Dermis blood vessel endothelial cell (primary cell): ENCODE measurements at places on chromosomes 5 and 9. TPM values are rescaled to one million over a fixed set of nuclear protein-coding genes. Genes with fewer than 3 reads are reported as not detected.

PCDHGB4 gene
- 11.3 and 14.5 TPM in 2 replicates for total RNA-seq

DNA sequence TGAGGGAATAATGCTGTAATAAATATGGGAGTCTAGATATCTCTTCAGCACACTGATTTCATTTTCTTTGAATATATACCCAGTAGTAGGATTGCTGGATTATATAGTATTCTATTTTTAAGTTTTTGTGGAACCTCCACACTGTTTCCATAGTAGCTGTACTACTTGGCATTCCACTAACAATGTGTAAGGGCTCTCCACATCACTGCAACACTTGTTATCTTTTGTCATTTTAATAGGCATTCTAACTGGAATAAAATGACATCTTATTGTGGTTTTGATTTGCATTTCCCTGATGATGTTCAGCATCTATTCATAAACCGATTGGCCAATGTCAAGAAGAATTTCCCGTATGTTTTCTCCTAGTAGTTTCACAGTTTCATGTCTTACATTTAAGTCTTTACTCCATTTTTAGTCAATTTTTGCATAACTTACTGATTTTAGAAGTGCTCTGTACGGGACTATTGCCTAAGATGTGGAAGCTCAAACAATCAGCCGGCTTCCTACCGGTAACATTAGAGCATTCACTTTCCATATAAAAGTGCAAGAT is 1078.8 kb downstream of the TAF11L14 start:
- DNase-seq = no peak

- no peak for DNase-seq
Observed at GRCh38 chr5:36070687-36071571, 4.2 kb upstream of the UGT3A2 start.

ANKRD34B gene
- not detected in 2 replicates for total RNA-seq

GRCh38 chr5:115389799-115390382 is 93.4 kb upstream of the CCDC112 start:
- no peak for DNase-seq

LMX1B gene
- total RNA-seq = not detected in 2 replicates

GRCh38 chr5:145772466-145772865 is 62.7 kb downstream of the PRELID2 start:
- DNase-seq = no peak

GRCh38 chr5:92378966-92379611 is 996.0 kb upstream of the ARRDC3 start:
- DNase-seq = peak; percentile 49

DNA sequence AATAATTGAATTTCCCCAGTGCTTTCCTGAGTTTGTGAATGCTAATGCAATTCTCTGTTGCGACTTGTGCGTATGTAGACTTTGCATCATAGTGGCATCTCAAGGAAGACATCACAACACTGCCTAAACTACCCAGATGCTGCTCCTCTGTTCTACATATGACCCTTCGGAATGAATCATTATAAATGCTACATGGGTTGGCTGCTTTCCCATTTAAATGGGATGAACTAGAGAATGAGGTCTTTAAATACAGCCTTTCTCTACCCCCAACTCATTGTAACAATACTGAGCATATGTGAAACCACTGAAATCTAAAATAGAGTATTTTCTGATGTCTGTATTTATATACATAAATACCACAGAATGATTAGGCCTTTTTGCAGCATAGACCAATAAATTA is 136.6 kb upstream of the ICE1 start:
- DNase-seq = no peak

GRCh38 chr9:21121079-21121478 is 20.6 kb downstream of the IFNW1 start:
- DNase-seq = no peak

DNA sequence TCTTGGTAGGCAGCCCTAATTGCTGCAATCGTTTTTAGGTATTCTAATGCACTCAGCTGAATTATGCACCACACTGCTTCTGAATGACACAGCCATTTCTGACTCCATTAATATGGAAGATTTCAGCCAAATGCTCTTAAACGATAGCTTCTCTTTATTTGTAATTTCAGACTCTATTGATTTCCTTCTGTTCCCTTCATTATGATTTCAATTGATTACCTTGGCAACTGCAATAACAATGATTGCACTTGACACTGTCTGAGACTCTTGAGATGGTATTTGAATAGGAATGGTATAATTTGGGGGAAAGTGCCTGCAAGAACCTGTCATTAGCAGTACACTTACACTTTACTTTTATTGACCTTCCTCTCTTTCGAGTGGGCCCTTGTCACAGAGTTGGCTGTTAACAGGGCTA is 296.1 kb upstream of the DMAC1 start:
- DNase-seq = no peak

GRCh38 chr5:115785381-115786065 is 30.9 kb downstream of the CDO1 start:
- no peak for DNase-seq

- DNase-seq = no peak
Observed at GRCh38 chr9:133304477-133305377, 29.7 kb upstream of the ABO start.

DNA sequence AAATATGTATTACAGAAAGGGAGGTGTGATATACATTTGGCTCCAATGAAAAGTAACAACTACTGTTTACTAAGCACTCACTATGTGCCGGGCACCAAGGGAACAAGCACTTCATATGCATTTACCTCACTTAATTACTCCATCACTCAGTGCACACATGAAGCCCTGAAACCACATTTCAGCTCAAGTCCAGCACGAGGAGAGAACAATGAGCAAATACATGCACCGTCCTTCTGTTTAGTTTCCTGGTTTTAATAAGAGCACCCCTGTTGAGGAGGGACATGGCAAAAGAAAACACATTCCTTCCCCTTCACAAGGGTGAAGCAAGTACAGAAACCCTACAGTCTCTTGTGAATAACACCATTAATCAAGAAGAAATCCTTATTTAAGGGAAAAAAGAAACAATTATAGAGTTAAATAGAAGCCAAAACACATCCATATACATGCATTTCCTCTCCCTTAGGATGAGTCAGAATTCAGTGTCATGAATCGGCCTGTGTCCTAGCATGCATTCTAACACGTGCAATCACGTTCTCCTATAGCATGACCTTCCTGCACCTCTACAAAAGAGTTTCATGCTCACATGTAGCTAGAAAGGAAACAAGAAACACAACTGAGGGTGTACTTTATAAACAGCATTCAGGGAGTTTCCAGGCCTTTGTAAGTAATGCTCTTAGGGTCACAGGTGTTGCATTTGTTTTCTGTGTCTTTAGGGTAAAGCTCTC is 411.6 kb downstream of the BNC2 start:
- DNase-seq = peak; percentile 73

SLC46A2 gene
- total RNA-seq = not detected in 2 replicates

SLC6A7 gene
- total RNA-seq = not detected in 2 replicates

AHRR gene
- total RNA-seq = 7.4 and 13.4 TPM in 2 replicates

HSPB3 gene
- total RNA-seq = not detected in 2 replicates

DNA sequence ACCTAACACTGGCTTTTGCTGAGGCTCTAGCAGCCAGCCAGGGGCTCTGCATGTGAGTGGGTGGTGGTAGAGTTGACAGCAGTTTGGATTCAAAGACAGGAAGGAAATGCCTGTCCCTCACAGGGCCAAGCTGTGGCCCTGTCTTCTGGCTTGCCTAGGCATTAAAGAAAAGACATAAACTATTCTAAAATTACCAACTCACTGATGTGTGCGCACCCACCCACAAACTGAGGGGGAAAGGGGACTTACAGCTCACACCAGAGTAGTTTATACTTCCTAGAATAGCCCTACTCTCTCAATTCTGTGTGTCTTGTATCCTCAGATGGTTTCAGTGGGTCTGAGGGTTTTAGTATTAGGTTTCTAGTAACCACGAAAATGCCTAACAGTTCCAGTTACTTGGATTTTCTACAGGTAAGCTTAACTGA is 18.3 kb upstream of the IL13 start:
- peak; percentile 34 for DNase-seq

- DNase-seq = no peak
Observed at GRCh38 chr5:72140711-72141110, 33.4 kb downstream of the MAP1B start.

DNA sequence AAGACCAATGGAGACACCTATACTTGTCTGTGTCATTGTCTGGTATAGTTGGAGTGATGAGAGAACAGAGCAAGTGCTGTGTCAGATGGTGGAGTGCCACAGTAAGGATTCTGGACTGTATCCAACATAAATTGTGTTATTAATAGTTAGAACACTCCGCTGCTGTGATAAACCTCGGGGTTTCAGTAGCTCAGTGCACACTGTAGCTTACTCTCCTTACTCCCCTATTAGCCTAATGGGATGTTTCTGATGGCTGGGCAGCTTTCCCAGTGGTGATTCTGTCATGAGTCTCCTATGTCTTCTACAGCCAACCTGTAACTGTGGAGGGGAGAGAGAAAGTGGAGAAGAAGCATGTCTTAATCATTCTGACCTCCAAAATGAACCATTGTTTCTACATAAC is 127.6 kb upstream of the PTCH1 start:
- DNase-seq = peak; percentile 17

PTPRD gene
- 3.2 and 16.1 TPM in 2 replicates for total RNA-seq

DNA sequence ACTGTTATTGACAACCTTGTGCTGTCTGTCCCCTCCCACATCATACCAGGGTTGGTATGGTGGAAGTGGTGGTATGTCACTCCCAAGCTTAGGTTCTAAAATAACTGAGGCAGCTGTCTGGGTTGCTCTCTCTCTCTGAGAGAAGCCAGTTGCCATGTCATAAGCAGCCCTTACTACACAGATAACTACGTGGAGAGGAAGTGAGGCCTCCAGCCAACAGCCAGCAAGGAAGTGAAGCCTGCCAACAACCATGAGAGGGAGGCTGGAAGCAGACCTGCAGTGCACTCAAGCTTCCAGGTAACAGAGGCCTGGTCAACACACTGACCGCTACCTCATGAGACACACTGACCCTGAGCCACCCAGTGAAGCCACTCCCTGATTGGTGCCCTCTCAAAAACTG is 18.6 kb downstream of the CTNNAL1 start:
- peak; percentile 95 for DNase-seq

- no peak for DNase-seq
Observed at GRCh38 chr5:136559651-136560050, 194.3 kb upstream of the TRPC7 start.

GRCh38 chr5:160378330-160378729 is 7.9 kb upstream of the C1QTNF2 start:
- DNase-seq = no peak

DNA sequence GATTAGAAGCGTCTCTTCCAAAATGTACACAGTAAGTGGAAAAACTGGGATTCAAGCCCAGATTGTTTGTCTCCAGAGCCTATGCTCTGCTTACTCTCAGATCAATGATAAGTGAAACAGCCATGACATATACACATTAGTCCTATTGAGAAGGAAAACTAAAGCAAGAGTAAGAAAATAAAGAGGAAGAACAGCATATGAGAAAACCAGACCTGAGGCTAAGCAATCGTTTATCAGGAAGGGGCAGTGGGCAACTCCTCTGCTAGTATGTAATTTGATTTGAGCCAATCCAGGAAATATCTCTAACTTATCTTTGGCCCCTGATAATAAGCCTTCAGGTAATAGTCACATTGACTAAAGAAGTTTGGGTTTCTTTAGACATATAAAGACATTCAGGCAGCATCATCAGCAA is 789.9 kb upstream of the C9orf72 start:
- no peak for DNase-seq

- no peak for DNase-seq
Observed at GRCh38 chr5:155839251-155840037, 487.5 kb upstream of the SGCD start.

CAMK2A gene
- total RNA-seq = not detected in 2 replicates
